ENCODE measurements at places on chromosomes 1 and 21.

GRCh38 chr1:167957710-167958109 lies 20.8 kb upstream of the MPC2 start:
- no peak for DNase-seq

- peak; percentile 81 for DNase-seq
These were observed 28.4 kb downstream of the WDR4 start for GRCh38 chr21:42850866-42851391.

- no peak for DNase-seq
These were observed 173.3 kb downstream of the FASLG start for GRCh38 chr1:172832006-172832725.

- no peak for DNase-seq
These were observed 57.7 kb upstream of the DPT start for GRCh38 chr1:168786476-168787330.

DNA sequence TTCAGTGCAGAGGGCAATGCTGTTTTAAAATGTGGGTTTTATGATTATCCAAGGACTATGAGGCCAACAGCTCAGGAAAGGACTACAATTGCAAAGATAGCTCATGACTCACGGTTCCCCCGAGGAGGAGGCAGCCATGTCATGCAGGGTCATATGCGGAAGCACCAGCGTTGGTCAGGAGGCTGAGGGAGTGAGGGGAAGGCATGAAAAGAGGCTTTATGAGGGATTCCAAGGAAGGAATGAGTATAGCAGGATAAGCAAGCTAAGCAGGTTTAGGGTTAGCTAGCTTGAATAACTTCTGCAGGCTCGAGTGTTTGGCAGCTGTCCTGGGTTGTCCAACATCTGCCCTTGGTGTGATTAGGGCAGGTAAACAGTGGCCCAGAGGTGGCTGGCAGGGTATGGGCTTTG lies 495.1 kb downstream of the SETD4 start:
- no peak for DNase-seq

DNA sequence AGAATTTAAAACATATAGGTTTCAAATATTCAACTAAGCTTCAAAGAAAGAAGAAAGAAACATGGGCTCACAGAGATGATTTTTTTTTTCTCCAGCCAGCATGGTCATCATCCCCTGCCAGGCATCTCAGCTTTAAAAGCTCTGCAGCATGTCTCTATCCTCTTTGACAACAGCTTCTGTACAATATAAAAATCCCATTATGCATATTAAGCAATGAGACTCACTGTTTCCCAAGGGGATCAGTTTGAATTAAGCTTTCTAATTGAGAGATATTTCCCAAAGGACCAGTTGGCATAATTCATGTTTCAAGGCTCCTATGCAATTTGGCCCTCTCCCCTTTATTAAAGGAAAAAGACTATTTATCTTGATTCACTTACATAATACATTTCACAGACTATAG lies 220.3 kb downstream of the GRIK1 start:
- no peak for DNase-seq
